ENCODE measurements at places on chromosomes 3 and 15. TPM values are rescaled to one million over a fixed set of nuclear protein-coding genes. Genes with fewer than 3 reads are reported as not detected.

- no peak for DNase-seq
Measured at GRCh38 chr3:193730976-193731375, 138.0 kb downstream of the OPA1 start.

DNA sequence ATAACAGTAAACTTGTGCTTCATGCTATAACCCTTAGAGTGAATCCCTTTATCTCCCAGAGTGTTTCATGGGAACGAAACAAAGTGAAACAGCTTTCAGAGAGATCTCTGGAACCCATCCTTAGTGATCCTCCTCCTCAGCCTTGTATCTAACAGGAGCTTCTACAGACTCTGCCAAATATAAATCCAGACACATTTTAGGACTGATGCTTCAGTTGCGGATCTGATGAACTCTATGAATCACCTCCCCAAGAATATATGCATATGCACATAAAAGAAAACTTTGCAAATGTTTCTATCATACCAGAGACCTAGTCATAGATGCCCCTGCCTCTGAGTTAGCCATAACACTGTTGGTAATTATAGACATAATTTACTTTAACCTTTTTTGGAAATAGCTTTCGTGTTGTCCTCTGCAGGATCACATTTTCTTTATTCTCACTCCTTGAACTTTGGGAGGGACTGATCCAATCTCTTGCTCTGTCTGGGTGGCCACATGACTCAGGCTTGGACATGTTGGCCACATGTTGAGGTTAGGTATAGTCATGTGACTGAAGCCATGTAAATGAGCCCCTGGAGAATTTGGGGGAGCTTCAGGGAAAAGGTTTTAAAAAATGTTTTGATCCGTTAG, 306.4 kb upstream of the CNTN3 start:
- no peak for DNase-seq

LRRC2 gene
- 3.1 TPM for polyA plus RNA-seq

DNA sequence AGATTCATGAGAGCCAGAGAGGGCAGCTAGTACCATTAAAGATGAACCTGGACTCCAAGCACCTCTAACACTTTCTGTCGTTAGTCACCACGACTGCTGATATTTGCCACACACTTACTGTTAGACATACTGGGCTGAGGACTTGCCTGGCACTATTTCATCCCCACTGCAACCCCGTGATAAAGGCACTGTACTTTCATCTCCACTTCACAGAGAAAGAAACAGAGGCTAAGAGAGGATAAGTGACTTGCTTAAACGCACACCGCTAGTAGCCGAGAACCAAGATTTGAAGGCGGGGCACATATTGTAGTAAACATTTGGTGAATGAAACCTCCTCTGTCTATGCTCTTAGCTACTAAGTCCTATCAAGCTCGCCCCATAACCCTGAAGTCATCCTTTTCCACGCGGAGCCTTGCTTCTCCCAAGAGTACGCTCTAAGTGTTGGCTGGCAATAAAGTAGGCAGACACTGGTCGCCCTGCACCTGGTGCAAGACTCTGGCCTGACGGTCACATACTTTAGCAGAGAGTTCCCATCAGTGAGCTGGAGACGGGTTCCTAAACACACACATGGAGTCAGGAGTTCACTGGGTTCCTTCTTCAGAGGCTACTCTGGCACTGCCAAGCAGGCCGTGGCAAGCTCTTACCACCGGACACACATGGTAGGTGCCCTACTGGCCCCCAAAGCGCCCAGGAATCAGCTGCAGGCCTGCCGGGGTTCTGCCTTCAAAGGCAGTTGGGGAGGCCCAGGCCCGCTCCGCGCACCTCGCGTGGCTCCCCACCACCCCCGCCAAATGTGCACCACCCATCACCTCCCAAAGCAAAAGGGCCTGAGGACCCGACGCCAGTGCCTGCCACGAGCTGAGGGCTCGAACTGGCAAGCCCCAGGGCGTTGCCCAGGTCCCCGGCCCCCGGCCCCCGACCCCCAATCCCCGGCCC, 951 bp downstream of the POMGNT2 start:
- peak; percentile 9 for DNase-seq

GASK1A gene
- not detected for polyA plus RNA-seq

SLC6A1 gene
- polyA plus RNA-seq, result 2.8 TPM

DNA sequence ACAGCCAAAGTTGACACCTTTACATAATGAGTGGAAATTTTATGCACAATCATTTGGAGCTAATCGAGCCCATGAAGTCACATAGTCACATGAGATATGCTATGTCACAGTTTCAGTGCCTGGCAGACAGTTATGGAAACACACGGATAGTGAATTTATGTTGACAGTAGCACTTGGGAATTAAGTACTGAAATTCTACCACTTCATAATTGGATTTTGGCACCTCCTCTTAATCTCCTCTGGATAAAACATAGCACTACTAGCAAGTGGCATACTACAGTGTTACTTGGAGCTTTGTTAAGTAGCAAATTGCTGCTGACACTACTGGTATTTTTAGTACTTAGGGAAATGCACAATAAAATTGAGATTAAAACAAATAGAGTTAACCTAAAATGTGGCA, 1679.4 kb downstream of the OTOL1 start:
- DNase-seq, result no peak

GRCh38 chr3:141093397-141093796, 42.2 kb downstream of the SPSB4 start:
- DNase-seq, result no peak

GPR87 gene
- not detected for polyA plus RNA-seq

GRCh38 chr3:54223063-54223462, 100.7 kb downstream of the CACNA2D3 start:
- no peak for DNase-seq

DNA sequence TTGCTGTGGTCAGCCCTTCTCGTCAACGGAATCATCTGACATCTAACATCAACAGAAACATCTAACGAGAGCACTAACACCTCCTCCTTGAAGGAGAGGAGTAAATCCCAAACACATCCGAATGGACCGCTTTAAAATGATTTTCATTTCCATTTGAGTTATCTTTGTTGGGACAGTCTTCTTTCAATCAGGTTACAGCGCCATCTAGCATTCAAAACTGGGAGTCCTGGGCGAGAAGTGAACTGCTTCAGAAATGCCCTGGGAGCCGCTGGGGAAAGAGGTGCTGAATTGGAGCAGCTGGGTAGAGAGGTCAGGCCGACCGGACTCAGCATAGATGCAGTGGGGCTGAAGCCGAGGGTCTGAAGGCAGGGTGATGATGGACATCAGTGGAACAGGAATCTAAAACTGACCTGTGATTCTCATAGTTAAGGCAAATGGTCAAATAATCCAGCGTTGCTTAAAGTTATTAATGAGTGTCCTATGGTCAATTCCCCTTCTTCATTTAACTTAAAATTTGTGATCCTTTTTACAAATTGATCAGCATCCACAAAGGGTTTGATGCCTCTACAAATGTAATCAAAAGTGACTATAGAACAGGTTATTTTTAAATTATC, 170.0 kb upstream of the NDN start:
- peak; percentile 71 for DNase-seq

DNA sequence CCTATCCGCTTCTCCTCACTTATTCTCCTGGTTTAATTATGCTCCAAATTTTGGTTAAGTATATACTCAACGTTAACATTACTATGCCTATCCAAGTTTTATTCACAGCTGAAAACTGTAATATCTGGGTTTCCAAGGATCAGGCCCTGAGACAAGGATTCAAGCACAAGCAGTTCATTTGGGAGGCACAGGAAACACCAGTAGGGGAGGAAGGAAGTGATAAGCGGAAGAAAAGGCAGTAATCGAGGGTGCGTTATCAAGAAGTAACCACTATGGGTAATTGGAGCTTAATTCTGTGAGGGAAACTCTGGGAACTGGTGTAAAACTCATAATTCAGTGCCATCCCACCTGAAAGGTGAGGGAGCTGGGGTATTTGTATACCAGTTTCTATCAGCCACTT, 120.3 kb downstream of the KCNAB1 start:
- no peak for DNase-seq

GRCh38 chr15:61086012-61086411, 143.1 kb downstream of the RORA start:
- no peak for DNase-seq

GNB4 gene
- polyA plus RNA-seq, result 32.8 TPM

DNA sequence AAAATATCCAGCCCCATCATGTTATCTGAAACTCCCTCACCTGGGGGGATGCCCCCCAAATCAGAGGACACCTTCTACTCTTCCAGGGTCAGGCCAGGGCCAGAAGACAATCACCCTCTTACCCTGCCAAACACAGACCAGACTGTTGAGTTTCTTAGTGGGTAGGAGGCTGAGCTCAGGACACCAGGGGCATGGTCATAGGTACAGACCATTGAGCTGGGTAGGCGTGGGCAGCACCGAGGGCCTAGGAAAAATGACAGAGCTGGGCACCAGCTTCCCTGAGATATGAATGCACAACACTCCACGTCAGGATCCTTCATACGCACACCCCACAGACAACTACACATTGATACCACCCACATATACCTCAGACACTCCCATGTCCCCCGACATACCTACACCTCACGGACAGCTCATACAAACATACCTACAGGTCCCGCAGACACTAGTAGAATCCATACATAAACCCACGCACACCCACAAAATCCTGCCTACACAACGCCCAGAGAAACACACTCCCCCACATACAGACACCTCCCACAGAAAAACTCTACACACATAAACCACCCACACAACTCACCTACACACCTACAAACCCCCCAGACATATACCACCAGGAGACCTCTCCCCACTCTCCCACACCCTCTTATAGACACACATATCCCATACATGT, 11.8 kb downstream of the AP3B2 start:
- DNase-seq, result no peak

- no peak for DNase-seq
Measured at GRCh38 chr3:22115581-22115980, 364.6 kb upstream of the ZNF385D start.

ZNF80 gene
- not detected for polyA plus RNA-seq

DNA sequence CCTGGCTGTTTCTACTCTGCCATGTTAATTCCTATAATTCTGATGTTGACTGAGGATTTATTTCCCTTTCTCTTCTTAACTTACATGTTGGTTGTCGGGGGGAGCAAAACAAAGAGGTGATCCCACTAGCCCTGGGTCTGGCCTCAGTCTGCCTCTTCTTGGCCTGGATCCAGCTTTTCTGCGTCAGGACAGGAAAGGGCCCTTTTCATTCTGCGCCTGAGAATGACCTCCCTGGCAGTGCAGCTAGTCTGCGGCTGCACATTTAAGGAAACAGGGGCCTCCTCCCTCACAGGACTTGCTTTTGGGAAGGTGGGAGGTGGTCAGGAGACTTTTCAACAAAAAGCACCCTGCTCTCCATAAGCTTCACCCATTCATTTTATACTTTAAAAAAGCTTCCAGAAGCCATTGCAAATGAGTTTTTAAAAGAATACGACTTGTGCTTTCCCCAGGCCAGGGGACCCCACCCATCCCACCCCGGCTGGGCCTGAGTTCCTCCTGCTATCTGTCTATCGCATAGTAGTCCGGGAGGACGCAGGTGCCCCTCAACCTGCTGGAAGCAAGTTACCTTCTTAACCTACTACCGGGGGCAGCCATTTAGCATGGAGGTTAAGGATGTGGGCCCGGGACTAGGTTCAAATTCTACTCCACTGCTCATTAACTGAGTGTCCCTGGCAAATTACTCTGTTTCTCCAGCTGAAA, 21.3 kb upstream of the EHD4 start:
- DNase-seq, result no peak

ACKR4 gene
- polyA plus RNA-seq, result 0.89 TPM

Measured in muscle of arm (tissue), 14 donors.